ENCODE measurements at places on chromosomes 11 and 22.
A peak's percentile ranks its signal among the peaks of the same experiment; 100 is the strongest.

DNA sequence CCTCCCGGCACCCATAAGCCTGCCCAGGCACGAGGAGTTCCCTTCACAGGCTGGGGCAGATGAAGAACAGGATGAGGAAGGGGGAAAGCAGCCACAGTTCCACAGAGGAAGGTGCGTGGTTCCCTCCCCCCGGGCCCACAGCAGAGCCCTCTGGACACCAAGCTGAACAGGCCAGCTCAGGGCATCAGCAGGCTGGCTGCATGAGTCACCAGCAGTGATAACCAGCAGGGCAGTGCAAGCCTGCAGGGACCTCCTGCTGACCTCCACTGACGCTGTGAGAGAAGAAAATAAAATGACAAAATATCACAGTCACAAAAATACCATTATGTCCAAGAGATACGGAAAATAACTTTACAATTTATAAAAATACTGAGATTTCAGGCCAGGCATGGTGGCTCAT, 11.5 kb downstream of the RTL6 start:
- DNase-seq: peak; percentile 69

GRCh38 chr22:48264586-48264985, 1502.1 kb downstream of the TBC1D22A start:
- DNase-seq: no peak

GRCh38 chr22:42169055-42169469, 38.5 kb upstream of the CYP2D6 start:
- DNase-seq: peak; percentile 55

DNA sequence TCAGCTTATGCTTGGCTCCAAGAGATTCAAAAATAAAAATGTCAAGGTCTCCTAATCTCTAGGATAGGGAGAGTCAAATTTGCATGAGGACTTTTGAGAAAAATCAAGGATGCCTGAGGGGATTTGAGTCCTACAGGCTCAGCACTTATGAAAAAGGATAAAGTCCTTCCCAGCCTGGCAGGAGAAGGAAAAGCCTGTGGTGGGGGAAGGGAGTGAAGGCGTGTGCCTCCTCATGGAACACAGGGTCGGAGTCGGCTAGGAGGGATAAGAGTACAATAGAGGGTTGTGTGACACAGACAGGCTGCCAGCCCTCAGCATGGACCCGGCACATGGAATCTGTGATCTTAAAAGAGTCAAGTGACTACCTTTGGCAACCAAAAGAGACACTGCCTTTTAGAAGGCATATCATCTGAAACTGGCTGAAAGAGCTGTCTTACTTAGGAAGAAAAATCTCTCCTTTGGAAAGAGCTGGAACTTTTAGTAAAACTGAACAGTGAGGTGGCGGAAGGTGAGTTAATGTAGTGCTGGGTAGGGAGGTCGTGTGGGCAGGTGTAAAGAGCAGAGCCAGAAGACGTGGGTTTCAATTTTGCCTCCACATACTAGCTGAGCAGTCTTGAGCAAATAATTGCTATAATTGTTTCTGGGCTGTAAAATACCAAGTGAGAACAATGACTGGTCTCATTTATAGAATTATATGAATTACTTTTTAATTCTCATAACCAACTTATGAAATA, 58.8 kb upstream of the RDX start:
- no peak for DNase-seq

DNA sequence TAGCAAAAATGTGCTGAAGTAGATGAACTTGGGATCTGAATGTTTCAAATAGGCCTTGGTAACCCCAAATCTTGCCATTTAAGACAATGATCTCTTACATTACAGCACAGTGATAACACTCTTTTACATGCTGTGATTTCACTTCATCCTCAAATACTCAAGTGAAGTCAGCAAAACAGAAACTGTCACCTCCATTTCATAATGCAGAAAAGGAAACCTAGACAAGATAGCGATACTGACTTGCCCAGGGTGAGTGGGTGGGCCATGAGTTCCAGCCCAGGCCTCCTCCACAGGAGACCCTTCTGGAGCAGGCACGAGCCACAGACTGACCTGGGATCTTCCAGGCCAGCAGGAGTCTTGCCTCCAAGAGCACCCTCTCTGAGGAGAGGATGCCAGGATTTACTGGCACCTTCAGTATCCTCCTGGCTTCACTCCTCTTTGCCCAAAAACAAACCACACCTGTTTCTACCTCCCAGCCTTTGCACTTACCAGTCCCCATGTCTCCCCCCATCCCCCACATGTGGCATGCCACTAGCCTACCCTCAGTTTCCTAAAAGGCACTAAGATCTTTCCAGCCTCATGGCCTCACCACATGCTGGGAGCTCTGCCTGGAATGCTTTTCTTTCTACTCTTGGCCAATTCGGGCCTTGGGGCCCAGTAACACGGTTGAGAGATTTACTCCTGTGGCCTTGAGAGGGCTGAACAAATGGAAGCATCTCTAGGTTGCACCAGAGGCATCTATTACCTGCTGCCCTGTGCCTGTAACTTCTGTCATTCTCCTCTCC, 1.9 kb upstream of the DGAT2 start:
- no peak for DNase-seq

- no peak for DNase-seq
These were observed 32.2 kb upstream of the ARFGAP3 start for GRCh38 chr22:42889304-42889703.

DNA sequence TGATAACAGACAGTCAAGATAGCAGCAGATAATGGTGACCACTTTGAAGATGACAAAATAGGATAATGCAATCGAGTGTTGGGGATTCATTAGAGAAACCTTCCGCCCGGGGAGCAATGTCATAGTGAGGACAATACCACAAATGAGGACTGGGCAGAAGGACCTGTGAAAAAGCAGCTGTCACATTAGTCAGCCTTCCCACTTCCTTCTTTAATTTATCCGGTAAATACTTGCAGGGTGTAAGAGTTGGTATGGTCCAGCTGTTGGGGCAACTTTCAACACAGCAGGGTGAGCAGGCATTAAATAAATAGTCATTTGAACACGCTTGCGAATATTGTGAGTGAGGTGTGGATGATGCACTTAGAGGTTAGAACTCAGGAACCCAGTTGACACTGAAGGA, 132.5 kb upstream of the KIRREL3 start:
- DNase-seq: no peak

GRCh38 chr11:105298630-105299029, 159.1 kb upstream of the CARD18 start:
- DNase-seq: no peak

DNA sequence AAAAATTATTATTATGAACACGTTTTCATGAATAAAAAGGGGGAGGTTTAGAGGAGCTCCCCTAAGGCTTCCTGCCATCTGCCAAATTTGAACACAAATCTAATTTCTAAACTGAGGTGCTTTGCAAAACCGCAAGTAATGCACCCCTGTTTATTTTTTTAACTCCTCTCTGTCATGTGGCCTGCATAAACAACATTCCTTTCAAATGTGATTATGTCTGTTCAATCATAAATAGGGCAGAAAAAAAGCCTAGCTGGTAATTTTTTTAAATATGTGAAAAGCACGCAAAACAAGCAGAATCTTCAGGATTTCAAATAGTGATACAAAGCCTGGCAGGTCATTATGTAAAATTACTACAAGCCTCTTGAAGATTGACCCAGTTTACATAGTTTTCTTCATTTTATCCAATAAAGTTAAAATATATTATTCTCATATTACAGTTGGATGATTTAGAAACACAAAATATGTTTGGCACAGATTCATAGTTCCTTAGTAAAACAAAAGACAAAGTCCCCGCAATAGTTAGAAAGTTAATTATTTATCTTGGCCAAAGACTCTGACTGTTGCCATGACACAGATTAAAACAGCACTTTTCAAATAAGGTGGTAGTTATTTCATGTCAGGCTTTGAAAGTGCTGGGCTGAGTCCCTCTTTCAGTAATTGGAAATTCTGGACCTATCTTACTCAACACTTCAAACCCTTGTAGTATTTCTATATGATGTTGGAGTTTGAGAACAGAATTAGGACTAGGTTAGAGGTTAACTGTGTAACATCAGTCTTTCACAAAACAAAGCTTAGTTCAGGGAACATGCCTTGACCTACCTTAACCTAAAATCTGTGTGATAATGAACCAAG, 200.3 kb upstream of the MPPED2 start:
- no peak for DNase-seq

DNA sequence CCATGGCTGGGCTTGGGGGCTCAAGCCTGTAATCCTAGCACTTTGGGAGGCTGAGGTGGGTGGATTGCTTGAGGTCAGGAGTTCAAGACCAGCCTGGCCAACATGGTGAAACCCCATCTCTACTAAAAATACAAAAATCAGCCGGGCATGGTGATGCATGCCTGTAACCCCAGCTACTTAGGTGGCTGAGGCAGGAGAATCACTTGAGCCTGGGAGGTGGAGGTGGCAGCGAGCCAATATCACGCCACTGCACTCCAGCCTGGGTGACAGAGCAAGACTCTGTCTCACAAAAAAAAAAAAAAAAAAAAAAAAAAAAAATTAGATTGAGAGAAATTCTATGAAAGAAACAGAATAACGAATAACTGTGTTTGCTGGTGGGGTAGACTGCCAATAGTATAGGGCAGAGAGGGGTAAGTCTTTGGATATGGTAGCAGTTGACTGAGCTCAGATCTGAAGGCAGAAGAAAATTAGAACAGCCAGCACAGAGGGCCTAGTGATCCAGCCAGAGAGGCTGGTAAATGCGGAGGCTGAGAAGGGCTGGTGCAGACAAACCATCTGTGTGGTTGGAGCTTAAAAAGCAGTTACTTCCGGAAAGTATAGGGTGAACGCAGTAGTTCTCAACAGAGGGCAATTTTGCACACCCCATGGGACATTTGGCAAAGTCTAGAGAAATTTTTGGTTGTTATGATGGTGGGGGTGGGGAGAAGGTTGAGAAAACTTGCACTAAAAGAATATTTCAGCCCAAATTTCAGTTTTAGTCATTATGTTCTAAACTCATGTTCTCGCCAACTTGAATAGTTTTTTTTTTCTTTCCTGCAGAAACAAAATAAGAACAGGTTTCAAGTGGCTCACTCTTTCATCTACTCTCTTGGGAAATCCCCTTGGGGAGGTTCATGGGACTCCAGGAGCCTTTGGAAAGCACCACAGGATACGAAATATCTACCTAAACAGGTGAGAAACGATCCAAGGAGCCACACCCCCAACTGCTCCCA, 1.6 kb upstream of the HORMAD2 start:
- DNase-seq: no peak

GRCh38 chr11:46249103-46249937, 28.1 kb upstream of the CREB3L1 start:
- DNase-seq: no peak

GRCh38 chr11:65425971-65426838, 3.6 kb downstream of the NEAT1 start:
- no peak for DNase-seq

DNA sequence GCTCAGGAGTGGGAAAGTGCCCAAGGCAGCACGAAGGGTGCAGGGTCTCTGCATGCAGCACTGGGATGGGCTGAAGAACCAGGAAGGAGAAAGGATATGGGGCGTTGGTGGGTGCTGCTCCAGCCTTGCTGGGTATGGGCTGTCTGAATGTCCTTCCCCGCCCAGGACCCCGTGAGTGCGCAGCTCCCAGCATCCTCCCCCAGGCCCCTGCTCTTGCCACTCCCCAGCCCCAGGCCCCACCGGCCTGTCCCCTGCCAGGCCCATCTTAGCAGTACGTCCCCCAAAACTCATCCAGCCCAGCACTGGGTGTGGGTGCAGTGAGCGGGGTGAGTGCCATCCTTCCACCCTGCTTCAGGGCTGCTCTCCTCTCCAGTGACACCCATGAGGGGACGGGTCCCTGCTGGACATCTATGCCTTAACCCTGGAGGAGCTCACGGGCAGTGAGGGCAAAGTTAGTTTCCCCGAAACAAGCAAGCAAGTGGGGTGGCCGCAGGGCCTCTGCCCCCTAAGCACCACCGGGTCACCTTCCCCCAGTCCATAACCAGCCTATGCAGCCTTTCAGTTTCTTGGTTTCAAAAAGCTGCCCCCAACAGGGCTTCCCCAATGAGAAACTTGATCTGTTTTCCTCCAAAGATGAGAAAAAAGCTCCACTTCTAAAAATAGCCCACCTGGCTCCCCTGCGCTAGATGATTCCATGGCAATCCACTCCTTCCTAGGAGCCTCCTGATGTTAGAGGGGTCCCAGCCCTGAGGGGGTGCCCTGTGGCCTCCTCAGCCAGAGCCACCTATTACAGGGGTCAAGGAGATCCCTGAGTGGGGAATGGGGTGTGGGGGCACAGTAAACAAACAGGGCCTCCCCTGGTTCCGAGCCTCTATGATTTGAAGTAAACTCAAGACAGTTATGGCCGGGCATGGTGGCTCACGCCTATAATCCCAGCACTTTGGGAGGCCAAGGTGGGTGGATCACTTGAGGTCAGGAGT, 103.8 kb downstream of the MORC2 start:
- no peak for DNase-seq

DNA sequence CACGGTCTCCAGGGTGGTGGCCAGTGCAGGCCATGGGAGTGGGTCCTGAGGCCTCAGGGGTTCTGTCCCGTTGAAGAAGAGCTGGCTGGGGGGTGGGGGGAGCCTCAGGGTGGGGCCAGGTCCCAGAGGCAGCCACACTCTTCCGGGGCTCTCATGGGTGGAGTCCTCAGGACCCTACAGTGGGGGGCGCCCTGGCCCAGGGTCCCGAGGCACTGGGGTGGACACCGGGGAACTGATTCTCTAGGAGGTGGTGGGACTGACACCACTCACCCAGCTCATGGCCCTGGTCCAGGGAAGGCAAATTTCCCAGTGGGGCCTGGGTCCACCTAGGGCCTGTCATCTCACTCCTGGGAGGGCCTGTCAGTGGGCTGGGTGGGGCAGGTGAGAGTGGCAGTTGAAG, 12.8 kb downstream of the GGT5 start:
- DNase-seq: no peak

DNA sequence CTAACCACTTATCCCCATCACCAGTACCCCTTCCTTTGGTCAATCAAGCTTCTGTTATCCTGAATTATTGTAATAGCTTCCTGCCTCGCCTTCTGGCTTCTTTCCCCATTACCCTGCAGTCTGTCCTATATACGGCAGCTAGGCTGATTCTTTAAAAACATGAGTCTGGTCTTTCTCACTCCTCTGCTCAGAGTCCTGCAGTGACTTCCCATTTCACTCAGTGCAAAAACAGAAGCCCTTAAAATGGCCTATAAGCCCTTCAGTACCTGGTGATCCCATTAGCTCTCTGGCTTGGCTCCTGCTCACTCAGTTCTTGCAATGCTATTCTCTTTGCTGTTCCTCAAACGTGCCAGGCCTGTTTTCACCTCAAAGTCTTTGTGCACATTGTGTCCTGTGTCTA, 58.4 kb downstream of the JRKL start:
- no peak for DNase-seq

DNA sequence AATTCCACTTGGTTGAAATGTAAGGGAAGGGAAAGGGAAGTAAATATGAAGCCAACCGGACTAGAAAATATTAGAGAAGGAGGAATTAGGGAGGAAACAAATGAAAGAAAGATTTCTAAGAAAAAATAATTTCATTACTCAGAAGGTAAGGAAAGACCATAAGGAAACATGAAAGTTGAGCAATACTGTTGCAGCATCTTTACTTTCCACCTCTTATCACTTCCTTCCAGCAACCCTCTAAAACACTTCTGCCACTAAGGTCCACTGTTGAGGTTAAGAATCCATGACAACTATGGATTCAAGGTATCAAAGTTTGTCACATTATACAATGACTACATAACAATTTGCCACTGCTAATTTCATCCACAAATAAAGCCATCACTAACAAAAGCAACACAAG, 308.6 kb downstream of the DLG2 start:
- no peak for DNase-seq
